Smooth muscle cell of the brain vasculature (primary cell): ENCODE measurements at places on chromosomes 6 and 20.

DNA sequence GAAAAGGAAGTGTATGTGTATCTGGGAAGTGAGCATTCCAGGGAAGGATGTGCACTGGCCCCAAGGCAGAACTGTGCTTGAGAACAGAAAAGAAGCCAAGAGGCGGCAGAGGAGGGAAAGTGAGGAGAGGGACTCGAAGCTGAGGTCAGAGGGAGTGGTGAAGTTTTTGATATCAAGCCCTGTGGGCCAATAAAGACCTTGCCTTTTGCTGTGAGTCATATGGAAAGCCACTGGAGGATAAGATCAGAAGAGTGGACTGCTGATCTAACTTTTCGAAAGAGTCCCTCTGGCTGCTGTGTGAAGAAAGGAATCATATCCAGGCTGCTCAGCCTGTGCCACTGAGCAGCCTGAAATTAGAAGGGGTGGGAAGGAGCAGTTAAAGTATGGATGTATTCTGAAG lies 99.4 kb downstream of the EYA4 start:
- DNase-seq, result no peak

DNA sequence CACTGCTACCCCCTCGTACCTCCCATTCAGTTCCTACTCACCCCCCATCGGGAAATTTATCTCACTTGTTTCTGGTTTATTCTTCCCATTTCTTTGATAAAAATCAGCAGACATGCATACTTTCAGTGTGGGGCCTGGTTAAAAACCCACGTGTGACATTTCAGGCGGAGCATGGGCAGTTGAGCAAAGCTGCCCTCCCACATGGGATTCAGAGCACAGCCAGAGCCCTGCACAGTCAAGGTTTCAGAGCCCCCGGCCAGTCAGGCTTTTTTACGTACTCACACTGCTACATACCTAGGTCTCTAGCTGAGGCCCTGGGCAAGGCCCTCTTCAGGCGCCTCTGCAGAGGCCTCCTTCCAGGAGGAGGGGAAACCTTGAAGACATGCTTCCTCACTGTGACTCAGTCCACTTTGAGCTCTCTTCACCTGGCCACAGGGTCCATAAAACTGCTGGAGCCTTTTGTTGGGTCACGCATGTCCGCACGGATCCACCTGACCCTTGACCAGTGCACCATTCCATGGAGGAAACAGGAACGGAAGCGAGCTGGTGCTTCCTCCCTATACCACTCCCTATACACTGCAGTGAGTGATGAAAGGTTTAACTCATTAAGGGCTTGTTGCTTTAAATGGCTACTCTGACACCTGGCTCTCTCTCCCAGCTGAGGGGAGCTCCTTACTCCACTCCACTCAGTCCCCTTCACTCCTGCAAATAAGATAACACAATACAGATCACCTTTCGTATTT lies 713.3 kb downstream of the PRKN start:
- DNase-seq, result no peak

DNA sequence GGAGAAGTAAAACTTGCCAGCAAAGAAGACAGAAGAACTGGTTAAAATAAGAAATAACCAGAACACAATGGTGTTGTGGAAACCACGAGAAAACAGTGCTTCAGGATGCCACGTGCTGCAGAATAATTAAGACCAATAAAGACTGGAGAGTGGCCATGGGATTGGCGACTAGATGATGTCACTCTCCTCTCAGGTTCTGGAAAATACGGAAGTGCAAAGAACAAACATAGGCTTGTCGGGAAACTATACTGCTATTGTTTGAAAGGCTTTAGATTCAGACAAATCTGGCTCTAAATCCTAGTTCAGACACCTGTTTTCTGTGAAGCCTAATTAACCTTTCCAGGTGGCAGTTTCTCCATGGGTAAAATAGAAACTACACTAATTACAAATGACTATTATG lies 138.4 kb upstream of the STXBP5 start:
- DNase-seq, result no peak

DNA sequence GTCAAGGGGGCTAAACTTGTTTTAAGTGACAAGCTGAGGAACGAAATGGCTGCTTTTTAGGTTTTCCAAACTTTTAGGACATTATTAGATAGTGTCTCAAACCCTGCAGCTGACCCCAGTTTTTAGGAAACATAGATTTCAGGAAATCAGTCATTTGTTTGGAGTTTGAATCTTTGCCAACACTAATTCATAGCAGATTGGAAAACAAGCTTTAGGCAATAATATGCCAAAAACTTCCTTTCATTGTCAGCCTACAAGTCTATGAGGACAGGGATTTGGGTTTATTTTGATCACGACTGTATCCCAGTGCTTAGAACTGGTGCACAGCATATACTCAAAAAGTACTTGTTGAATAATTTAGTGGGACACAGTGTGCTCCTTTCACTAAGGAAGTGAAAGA lies 123.2 kb downstream of the TINAG start:
- DNase-seq, result no peak

GRCh38 chr6:157814883-157815282 lies 8.2 kb upstream of the SNX9 start:
- DNase-seq, result no peak

GRCh38 chr6:75747152-75747992 lies 1.7 kb upstream of the MYO6 start:
- no peak for DNase-seq

DNA sequence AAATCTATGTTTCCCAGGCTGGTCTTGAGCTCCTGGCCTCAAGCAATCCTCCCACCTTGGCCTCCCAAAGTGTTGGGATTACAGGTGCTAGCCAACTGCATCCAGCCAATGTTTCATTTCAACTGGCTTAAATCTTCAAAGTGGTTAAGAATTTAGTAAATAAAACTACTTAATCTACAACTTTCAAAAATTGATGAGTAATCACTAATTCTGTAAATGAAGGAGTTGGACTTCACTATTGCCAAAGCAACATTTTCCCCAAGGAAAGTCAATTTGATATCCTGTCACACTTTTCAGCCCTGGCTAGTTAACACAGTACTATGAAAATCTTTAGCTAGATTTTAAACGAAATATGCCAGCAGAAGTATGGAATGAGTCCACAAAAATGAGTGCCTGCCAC lies 3.8 kb downstream of the TOMM6 start:
- no peak for DNase-seq

GRCh38 chr6:3911130-3911529 lies 62.0 kb downstream of the FAM50B start:
- DNase-seq, result no peak

DNA sequence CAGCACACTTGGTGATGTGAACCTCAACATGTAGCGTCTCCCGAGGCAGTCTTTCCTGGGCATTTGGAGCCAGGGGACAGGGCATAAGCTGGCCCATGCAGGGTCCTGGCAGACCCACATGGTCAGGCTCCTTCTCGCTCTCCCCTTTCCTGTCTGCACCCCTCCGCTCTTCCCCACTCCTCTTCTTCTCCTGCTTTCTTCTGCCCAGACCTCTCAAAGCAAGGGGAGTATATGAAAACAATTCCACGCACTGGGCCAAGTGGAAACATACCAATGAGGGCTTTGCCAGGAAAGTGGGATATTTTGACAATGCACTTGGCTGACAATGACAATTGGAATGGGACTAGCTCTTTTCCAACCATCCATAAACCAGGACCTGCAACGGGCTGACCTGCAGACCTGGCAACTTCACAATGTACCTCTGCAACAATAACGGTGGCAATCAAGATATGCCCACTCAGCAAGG lies 58.9 kb upstream of the TRAF3IP2 start:
- DNase-seq, result no peak

- no peak for DNase-seq
Observed at GRCh38 chr6:44917430-44917829, 410.7 kb upstream of the RUNX2 start.

DNA sequence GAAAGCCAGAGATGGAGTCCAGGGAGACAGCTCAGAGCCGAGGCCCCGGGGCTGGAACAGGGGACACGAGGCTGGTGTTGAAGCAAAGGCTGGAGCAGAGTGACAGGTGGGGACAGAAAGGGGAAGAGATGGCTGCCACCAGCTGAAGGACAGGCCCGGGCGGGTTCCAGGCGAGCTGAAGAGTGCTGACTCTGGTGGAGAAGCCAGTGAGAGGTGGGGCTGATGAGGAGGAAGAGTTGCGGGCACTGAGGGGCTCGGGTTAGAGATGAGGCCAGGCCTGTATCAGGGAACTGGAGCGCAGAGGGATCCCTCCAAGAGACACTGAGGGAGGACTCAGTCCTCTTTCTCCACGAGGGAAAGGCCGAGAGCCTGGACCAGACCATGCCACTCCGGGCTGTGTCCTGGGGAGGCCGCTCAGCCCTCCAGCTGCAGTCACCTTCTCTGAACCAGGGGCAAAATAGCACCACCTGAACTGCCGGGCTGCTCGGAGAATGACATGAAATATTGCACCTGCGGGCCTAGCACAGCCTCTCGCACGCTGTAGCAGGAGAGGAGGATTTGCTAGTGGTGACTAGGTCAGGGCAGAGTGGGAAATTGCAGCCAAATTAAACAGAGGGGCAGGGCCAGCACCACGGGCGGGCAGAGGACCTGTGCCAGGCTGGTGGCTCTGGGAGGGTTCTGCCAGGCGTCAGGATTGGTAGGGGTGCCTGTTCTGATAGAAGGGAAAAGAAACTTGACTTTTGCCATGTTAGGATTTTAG lies 175.9 kb downstream of the ZDHHC14 start:
- DNase-seq, result no peak

DNA sequence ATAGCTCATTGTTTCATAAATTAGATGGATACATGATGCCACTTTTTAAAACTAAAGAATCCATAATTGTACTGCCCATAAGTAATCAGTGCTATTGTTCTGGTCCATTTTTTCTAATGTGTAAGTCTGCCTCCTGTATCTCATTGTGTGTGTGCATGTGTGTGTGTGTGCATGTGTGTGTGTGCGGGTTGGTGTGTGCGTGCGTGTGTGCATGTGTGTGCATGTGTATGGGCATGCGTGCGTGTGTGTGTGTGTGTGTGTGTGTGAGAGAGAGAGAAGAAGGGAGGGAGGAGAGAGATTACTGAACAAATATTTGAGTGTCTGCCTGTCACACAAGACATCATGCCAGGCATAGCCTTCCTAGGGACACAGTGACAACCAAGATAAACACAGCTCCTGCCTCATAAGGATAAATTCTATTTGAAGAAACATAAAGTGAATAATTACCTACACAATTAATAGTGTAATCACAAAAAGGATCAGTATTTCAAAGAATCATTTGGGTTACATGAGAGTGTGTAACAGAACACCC lies 33.2 kb upstream of the RPS6KA2 start:
- no peak for DNase-seq

- DNase-seq, result no peak
Observed at GRCh38 chr20:7378864-7379605, 561.2 kb downstream of the HAO1 start.

DNA sequence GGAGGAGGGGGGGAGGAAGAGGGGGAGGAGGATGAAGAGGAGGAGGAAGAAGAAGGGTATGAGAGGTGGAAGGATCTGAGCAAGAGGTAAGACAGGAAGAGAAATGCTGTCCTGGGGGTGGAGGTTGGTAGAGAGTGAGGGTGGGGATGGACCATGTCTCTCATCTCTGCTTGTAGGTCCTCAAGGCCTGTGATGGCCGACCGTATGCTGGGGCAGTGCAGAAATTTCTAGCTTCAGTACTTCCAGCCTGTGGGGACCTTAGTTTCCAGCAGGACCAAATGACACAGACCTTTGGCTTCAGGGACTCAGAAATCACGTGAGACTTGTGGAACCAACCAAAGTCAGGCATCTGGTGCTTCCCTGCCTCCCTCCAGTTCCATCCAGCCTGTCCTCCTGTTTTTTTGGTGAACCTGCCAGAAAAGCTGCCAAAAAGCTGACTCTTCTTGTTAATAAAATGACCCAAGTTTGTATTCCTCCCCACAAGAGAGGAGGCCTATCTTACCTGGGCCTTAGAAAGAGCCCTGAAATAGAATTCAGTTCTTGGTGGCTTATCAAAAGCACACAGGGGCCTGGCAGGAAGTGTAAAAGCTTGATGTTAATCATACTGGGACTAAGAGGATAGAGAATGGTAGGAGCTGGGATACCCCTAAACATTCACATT lies 2.5 kb upstream of the C4A start:
- no peak for DNase-seq

DNA sequence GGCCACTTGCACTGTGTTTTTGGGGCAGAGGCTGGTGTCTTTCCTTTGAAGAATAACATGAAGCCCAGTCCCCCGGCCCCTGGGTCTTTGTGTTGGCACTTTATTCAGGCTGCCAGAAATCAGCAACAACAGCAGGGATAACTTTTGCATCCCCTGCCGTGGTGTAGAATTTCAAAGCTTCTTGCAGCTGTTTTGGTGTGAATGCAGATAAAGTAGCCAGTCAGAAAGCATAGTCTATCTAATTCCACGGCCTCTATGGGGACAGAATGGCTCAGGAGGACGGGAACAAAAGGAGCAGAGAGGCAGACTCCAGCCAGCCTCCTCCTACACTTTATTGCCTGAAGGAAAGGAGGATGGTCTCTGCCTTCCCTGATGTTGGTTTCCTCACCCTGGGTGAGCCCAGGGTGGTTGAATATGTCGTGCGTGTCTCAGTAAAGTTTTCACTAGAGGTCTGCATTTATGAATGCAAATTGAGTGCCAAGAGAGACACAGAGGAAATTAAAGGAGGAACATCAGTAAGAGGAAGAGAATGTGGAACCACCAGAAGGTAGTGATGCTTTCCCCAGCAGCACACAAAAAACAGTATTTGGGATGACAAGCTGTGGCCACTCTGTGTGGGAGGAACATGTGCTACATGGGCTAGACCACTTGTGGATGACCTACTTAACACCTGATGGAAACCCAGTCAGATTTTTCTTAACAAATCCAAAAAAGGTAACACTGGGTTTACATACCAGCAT lies 125.9 kb upstream of the TRAF3IP2 start:
- no peak for DNase-seq

DNA sequence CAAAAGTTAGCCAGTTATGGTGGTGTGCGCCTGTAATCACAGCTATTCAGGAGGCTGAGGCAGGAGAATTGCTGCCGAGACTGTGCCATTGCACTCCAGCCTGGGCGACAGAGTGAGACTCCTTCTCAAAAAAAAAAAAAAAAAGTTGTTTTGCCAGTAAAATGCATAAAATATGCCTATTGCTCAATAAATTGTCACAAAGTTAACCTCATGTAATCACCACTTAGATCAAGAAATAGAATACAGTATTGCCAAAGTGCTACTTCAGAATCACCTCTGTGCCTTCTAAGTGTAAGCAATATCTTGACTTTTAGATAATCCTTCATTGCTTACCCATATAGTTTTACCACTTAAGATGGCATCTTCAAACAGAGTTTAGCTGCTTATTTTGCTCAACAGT lies 80.7 kb downstream of the TRMT11 start:
- no peak for DNase-seq

DNA sequence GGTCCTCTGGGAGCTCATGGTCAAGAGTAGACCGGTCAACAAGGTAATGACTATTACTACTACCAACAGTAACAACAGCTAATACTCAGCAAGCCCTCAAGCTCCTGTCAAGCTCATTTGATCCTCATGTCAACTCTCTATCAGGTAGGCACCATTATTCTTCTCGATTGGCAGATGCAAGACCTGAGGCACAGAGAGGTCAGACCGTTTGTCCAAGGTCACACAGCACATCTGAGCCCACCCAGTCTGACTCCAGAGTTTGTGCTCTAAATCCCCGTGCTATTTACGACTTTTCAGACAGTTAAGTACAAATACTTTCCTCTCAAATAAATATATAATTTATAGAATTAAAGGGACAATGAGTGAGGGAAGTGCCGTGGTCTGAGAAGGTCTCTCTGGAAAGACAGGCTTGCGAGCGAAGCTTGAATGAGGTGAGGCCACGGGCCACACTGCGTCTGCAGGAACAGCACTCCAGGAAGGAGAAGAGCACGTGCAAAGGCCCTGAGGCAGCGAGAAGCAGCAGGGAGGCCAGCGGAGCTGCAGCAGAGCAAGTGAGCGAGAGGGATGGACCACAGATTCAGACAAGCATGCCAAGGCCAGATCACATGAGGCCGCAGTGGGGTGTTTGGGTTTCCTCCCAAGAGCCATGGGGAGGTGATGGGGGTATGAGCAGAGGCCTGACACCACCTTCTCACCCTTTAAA lies 117.3 kb downstream of the PREX1 start:
- no peak for DNase-seq
